WTC11 (cell line): ENCODE measurements at places on chromosomes 6 and 20. TPM values are rescaled to one million over a fixed set of nuclear protein-coding genes. Genes with fewer than 3 reads are reported as not detected.
A peak's percentile ranks its signal among the peaks of the same experiment; 100 is the strongest.

DNA sequence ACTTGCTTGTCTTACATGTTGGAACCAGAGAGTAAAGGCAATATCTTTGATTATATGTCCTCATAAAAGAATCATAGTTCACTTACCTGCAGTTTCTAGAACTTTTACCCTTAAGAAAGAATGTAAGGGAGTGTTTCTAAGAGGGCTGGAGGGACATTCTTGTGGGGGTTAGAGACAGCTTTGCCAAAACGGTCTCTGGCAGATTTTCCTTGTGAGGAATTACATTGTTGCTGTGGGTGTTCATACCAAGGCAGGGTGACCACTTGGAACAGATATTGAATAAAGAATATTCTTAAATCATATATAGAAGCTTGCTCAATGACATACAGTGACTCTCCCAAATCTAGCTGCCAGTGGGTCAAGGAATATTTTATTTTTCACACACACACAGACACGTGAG, 517.6 kb upstream of the SOX4 start:
- no peaks in the 10 kb centered on the region for H3K27me3 ChIP-seq
- DNase-seq, result no peak
- H3K27ac ChIP-seq, result no peak overlapping the region
- peaks cover 23% of the 10 kb centered on the region for H3K4me1 ChIP-seq

GRCh38 chr20:63696306-63696627, 185 bp upstream of the TNFRSF6B start:
- peaks cover 7% of the 10 kb centered on the region for H3K4me1 ChIP-seq
- peaks cover 3% of the 10 kb centered on the region; the same call in 1 of the 2 replicates for H3K27me3 ChIP-seq
- H3K36me3 ChIP-seq, result peaks cover 14% of the 10 kb centered on the region
- DNase-seq, result peak; percentile 65
- peak overlapping the region; percentile 53 for H3K4me3 ChIP-seq

Gene MICB
- total RNA-seq, result 26.9 to 37.0 TPM (median 27.0 TPM) in 3 replicates

Gene ARHGAP40
- total RNA-seq, result 0.46 to 0.72 TPM (median 0.60 TPM) in 3 replicates
